Stimulated activated CD8-positive, alpha-beta memory T cell treated with anti-CD3 and anti-CD28 coated beads, Interleukin-15, amount 100 ng/mL, for 48 hours (primary cell): ENCODE measurements at places on chromosomes 16 and 17.
A peak's percentile ranks its signal among the peaks of the same experiment; 100 is the strongest.

GRCh38 chr16:86138121-86139085 lies 239.4 kb downstream of the IRF8 start:
- DNase-seq: no peak

GRCh38 chr16:11588321-11589197 lies 1.8 kb upstream of the LITAF start:
- DNase-seq: no peak

- DNase-seq: no peak
Observed at GRCh38 chr16:82259731-82260130, 89.7 kb upstream of the MPHOSPH6 start.

DNA sequence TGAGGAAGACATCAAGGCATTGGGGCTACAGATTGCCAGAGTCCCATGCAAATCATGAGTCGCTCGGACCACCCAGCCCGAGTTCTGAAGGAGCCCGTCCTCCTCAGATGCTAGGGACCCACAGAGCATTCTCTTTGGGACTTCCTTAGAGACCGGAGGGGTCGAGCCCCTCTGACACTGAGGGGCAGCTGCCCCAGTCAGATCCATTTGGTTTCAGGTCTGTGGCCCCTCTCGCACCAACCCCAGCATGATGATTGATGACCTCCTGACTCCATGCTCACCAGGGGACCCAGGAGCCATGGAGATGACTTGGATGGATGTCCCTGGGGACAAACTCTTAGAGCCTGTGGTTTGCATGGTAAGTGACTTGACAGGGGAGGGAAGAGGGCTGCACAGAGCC lies 8.0 kb downstream of the PDF start:
- DNase-seq: no peak

DNA sequence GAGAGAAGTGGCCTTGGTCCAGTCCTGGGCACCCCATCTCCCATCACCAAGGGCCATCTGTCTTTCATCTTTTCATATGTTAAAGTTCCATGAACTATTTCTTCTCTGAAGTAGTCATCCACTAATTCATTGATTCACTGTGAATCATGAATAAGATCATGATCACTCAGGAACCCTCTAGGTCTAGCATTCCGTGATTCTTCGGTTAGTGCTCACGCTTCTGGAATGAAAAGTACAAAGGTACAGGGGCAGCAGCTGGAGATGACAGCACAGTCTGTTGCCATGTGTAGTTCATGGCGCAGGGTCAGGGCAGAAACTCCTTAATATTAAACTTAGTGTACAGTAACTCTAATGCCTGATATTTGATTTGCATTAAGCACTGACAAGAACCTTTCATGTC lies 127.1 kb downstream of the CDH13 start:
- DNase-seq: no peak

DNA sequence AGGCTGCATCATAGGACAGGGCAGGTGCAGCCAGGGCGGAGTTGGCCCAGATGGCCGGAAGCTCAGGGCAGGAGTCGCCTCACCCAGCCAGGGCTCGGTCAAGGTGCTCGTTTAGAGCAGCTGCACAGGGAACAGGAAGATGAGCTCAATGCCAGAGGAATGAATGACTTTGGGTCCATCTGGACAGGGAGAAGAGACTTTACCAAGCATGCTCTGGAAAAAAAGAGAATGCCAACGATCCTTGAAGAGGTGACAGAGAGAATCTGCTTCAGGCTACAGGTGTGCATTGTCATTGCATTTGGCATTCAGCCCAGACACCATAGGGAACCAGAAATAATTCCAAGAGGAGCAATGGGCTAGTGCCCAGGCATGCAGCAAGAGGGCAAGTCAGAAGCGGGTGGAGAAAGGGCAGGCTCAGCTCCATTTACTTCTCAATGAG lies 6.7 kb upstream of the MPP3 start:
- DNase-seq: no peak

GRCh38 chr17:5540321-5540720 lies 44.0 kb downstream of the NLRP1 start:
- DNase-seq: no peak

DNA sequence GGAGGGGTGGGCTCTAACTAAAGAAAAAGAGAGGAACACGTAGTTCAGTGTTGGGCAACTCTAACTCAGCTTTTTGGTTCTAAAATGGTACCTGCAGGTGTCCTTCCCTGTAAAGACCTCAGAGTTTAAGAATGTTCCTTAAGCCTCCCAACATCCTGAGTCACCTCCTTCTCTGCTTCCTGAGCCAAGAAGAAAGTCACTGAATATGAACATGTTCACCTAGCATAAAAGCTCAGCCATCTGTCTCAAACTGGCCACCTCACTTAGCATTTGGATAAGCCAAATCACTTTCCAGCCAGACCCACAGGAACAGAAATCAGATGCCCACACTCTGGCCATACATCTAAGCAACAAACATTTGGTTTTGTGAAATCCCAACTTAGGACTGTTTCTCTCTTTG lies 3.7 kb downstream of the TMEM98 start:
- DNase-seq: no peak

DNA sequence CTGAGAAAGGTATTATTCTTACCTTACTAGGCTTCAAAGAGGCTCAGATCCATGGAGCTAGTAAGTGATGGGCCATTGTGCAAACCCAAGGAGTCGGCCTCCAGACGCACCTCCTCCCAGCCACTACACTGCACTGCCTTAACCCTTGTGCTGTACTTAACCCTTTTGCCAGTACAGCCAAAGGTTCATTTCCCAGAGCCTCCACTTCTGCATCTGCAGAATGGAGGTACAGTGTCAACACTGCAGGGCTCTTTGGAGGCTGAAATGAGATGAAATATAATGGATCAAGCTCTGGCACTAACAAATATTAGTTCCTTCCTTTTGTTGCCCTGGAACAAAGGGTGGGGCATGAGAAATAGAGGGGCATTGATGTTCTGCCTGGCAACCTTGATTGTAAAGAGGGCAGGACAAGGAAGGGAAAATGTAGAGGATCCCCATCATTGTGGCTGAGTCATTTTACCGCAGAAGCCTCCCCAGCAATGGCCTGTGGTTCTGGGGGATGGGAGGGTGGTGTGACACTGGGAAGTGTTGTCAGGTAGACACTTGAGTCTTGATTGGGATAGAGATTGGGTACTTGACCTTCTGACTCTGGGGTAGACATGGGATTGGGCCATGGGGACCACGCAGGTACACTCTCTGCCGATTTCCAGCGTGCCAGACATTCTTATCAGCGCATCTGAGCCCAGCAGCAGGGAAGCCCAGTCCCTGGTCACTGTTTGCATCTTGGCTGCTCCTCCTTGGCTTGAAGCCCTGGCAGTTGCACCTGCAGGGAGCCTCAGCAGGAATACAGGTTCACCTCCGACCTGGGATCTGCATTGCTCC lies 84.0 kb downstream of the MSI2 start:
- no peak for DNase-seq

DNA sequence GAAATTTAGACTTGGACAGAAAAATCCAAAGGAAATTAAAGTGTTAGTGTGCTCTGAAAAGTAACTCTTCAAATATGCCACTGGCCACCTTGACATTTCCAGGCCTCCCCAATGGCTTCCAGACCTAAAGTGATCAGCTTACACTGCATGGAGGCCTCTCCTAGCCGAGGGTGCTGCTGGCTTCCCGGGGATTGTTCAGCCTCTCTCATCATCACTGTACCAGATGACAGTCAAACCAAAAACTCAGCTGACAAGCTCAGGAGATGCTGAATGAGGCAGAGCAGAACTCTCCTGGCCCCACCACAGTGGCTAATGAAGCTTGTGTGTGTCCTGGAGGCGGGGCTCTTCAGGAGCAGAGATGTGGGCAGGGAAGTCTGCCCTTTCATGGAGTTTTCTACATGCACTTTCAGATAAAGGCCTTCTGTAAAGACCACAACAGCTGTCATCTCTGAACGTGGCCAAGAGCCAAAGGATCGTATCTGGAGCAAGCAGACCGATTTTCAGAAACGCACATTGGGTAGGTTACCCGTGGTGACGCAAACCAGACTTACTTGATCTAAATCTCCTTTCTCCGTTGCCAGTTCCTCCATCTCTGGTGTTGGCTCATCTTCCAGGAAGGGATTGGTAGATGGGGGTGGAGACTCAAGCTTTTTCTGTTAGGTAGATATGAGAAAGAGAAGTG lies 113.3 kb downstream of the VPS53 start:
- no peak for DNase-seq

- DNase-seq: no peak
Observed at GRCh38 chr16:9630119-9630518, 538.7 kb downstream of the HAPSTR1 start.

DNA sequence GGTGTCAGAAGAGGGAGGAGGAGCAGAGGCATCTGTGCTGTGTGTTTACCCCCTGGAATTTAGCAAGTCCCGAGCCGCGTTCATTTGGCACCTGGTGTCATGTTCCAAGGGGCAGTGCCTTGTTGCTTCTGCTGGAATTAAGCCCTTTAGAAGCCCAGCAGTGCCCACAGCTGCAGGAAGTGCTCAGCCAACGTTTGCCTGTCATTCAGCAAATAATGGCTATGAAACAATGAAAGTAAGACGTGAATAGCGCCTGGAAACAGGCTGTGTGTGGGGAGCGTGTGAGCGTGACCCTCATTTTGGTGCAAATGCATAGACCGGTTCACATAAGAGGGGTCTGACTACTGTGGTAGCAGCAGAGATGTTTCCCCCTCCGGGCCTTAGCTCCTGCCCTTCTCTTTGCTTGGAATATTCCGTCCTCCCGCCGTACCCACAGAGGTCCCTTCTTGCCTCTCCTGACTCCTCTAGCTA lies 5.8 kb upstream of the ATP2C2 start:
- DNase-seq: no peak

DNA sequence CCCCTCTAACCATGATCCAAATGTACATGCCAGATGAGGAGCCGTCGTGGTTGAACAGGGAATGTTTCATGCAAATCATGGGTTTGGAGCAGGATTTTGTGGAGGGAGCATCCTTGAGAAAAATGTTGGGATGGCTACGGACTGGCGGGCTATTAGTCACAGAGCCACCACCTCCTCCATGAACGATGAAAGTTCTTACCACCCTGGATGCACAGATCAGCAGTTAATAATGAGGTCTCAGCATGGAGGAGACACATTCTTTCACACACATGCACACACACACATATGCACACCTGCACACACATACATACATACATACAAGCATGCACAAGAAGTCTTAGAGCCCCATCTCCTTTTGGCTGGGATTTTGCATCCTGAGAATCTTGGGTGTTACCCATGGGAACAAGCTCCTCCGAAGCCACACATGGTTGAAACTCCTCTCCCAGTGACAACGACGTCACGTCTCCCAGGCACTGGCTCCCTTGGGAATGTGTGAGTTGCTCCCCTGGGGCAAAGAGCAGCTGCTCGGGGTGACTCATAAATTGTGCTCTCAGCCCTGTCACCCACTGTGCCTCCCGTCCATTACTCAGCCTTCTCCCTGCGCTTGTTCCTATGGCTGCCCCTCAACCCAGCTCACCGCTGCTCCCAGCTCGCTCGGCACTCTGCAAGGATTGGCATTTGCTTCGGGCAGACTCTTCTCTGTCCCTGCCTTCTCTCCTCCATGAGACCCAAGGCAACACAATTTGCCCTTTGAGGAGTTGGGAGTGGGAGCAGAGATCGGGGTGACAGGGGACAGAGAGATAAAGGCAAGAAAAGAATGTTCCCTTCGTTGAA lies 344.6 kb downstream of the SOX9 start:
- no peak for DNase-seq

DNA sequence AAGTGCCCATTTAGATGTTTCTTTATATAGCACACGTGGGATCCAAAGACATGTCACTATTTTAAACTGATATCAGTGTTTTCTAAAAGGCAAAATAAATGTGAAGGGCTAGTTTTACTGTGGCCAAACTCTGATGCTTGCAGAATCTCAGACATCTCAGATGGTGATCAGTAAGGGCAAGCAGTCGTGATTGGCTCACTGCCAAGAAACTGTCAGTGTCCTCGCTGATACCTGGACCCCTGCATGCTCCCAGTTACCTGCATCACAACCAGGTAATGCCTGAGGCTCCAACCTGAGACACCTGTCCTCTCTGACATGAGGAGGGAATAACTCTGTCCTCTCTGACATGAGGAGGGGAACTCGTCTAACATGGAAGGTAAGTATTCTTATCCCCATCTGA lies 114.0 kb downstream of the SPECC1 start:
- no peak for DNase-seq

- DNase-seq: no peak
Observed at GRCh38 chr17:66687570-66688284, 147.2 kb upstream of the CACNG5 start.

- no peak for DNase-seq
Observed at GRCh38 chr16:50802000-50802399, 60.1 kb downstream of the CYLD start.

DNA sequence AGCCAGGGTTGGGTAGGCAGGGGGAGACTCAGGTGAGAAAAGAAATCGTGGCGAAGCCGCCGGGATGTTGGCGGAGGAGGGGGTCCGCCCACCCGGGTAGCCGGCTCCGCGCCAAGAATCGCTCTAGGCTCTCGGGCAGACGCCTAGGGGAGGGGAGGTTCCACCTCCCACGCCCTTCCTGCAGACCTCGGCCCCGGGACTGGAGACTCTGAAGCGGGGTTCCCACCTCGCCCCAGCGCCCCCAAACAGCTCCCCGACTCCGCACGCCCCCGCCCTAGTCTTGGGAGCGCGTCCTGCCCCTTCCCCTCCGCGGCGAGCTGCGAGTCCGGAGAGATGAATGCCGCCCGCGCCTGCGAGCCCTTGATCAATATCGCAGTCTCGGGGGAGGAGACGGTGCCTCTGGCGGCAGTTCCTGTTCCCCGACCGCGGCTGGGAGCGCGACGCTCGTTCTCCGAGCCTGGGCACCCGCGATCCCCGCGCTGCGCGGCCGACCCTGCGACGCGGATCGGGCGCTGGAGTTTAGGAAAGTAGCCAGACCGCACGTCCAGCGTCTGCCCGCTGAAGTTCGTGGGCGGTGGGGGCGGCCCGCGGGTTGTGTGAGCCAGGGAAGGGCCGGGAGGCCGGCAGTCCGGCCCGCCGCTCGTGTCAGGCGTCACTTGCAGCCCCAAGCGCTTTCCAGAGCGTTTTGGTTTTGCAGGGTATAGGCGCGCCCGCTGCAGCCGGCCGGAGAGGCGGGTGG lies 790 bp downstream of the CRHR1 start:
- peak; percentile 15 for DNase-seq

DNA sequence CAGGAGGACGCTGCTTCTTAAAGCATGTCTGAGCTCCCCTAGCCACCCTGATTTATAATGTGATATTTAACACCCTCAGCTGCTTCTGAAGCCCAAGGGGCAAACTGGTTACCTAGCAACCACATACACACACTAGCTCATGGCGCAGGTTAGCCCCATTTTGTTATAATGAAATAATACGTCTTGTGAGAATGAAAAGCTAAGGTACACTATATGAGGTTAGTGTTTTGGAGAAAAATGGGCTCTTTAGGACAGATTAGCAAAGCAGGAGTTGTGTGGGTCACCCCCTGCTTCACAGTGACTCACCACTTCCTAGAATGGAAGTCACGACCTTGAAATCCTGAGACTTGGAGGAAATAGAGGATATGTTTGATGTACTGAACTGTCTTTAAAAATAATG lies 404.8 kb upstream of the HSBP1 start:
- no peak for DNase-seq

GRCh38 chr17:17840751-17841591 lies 4.2 kb upstream of the SREBF1 start:
- no peak for DNase-seq

- no peak for DNase-seq
Observed at GRCh38 chr16:59690216-59690615, 956.1 kb upstream of the GOT2 start.
